ENCODE measurements at places on chromosomes 11 and 22.

DNA sequence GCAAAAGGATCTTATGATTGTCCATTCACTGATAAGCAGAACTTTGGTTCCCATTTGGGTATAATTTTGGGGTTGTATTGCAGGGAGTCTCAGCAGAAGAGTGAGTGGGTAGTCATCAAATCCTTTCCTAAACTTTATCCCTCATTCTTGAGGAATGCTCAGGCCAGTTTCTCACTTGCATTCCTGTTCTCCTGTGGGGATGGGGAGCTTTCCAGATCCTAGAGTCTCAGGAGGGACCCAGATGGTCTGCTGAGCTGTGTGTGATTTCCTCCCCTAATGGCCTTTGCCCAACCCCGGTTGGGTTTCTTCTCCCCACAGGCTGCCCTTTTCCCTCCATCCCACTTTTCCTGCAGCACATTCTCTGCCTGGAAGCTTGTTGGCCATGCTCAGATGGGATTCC, 79.9 kb downstream of the MIAT start:
- H3K4me1 ChIP-seq, result peaks cover 2% of the 10 kb centered on the region
- no peak overlapping the region for H3K4me3 ChIP-seq
- H3K27me3 ChIP-seq, result peaks cover 2% of the 10 kb centered on the region
- H3K36me3 ChIP-seq, result peaks cover 25% of the 10 kb centered on the region
- no peak overlapping the region for H3K27ac ChIP-seq

GRCh38 chr22:43566561-43567332, 154.9 kb downstream of the MPPED1 start:
- no peaks in the 10 kb centered on the region for H3K36me3 ChIP-seq
- no peak overlapping the region for H3K4me3 ChIP-seq
- H3K27ac ChIP-seq, result no peak overlapping the region

DNA sequence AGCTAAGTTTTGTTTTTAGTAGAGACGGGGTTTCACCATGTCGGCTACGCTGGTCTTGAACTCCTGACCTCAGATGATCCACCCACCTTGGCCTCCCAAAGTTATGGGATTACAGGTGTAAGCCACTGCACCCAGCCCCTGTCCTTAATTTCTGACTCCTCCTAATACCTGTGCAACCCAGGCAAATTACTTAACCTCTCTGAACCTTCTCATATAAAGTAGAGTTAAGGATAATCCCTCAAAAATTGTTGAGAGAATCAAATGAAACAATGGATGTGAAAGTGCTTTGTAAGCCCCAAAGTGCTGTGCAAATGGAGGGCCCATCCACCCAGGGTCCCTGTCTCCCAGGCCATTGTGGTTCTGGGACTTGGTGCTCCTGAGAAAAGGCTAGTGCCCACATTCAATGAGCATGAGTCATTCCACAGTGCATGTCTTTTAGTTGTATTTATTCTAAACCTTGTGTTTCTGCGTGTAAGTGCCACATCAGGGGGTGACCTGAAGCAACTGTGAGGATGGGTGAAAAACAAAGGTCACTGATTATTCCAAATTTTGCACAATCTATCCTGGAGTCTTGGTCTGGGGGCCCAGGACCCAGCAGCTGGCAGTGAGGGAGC, 61.4 kb upstream of the PTPRJ start:
- H3K27me3 ChIP-seq, result no peaks in the 10 kb centered on the region
- H3K4me1 ChIP-seq, result peaks cover 45% of the 10 kb centered on the region
- H3K27ac ChIP-seq, result no peak overlapping the region
- H3K36me3 ChIP-seq, result no peaks in the 10 kb centered on the region

- peaks cover 26% of the 10 kb centered on the region for H3K4me1 ChIP-seq
- H3K27ac ChIP-seq, result no peak overlapping the region
- peaks cover 25% of the 10 kb centered on the region for H3K27me3 ChIP-seq
- no peaks in the 10 kb centered on the region for H3K36me3 ChIP-seq
- peak overlapping the region; percentile 31 for H3K4me3 ChIP-seq
Measured at GRCh38 chr11:14975252-14975587, 3.1 kb upstream of the CALCA start.

DNA sequence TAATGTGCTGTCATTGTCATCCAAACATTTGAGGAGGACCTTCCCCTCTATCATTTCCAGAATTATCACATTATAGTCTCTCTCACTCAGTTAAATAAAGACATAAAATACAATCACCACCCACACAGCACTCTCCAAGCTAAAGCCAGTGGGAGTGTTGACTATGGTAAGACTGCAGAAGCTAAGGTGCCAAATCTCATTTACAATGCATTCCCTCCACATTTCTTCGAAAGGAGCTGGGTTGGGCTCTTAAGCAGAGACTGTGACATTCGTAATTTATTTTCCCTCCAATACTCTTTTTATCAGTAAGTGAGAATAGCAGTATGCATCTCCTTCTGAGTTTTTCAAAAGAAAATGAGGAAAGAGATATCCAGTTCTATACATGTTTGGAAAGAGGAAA, 74.2 kb downstream of the NOX4 start:
- no peak overlapping the region for H3K27ac ChIP-seq
- H3K36me3 ChIP-seq, result no peaks in the 10 kb centered on the region
- DNase-seq, result no peak
- H3K4me3 ChIP-seq, result no peak overlapping the region
- H3K27me3 ChIP-seq, result no peaks in the 10 kb centered on the region

GRCh38 chr11:121523581-121524232, 70.9 kb upstream of the SORL1-AS1 start:
- no peak for DNase-seq
- H3K36me3 ChIP-seq, result peaks cover 72% of the 10 kb centered on the region
- H3K27me3 ChIP-seq, result peaks cover 1% of the 10 kb centered on the region
- peaks cover 39% of the 10 kb centered on the region for H3K4me1 ChIP-seq
- peak overlapping the region; percentile 64 for H3K27ac ChIP-seq
- no peak overlapping the region for H3K4me3 ChIP-seq

DNA sequence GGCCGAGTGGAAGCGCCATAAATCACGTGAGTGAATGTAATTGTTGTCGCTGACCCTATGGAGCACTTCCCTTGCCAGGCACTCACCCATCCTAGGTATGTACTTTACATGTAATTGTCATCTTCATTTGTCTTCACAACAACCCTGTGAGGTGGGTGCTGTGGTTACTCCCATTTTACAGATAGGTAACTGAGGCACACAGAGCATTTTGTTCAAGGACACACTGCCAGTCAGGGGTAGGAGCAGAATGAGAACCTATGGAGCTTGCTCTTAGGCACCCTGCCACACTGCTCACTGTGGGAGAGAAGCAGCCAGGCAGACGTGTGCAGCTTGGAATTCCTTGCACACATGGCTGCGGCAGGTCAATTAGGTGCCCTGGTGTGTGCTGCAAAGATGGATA, 785 bp upstream of the EFCAB6 start:
- H3K4me1 ChIP-seq, result peaks cover 39% of the 10 kb centered on the region
- H3K4me3 ChIP-seq, result peak overlapping the region; percentile 96
- peaks cover 5% of the 10 kb centered on the region for H3K27me3 ChIP-seq

All from immature natural killer cell (primary cell).